ENCODE measurements at places on chromosomes 2 and 18.

DNA sequence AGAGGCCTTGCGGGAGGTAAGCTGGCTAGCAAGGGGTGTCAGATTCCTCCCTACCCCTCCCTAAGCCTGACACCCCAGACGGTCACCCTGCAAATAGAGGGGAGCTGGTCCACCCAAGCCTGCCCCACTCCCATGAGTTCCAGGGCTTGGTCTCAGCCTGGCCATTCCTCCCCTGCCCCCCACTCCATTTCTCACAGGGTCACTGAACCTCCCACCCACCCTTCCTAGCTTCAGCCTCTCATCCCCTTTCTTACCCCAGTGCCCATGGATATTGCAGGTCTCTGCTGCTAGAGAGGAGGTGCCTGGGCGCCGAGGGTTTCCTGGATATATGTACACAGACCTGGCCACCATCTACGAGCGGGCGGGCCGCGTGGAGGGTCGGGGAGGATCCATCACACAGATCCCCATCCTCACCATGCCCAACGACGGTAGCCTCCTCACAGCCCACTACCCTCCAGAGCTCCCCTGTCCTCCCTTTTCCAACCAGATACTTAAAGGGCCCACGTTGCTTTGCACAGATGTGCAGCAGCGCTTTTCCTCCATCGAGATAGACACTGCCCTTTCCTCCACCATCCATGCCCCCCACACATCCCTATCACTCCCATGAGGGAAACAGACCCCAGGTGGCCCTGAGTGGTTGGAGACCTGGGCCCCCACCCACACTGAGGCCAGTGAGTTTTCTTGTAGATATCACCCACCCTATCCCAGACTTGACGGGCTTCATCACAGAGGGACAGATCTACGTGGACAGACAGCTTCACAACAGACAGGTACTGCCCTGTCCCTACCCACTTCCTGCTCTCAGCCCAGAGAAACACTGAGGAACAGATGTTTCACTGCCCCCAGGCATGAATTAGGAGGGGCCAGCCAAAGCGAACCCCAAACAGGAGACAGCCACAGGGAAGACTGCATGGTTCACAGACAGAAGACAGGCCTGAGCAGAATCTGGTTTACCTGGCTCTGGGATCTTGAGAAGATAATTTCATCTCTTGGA, 15.2 kb upstream of the ANKRD53 start:
- no peak for DNase-seq

- DNase-seq: no peak
These were observed 1152.9 kb downstream of the RPIA start for GRCh38 chr2:89844221-89844943.

GRCh38 chr2:61707984-61708852, 145.6 kb downstream of the FAM161A start:
- DNase-seq: peak; percentile 96

- no peak for DNase-seq
These were observed 236.4 kb downstream of the PLCL1 start for GRCh38 chr2:198040835-198041234.

DNA sequence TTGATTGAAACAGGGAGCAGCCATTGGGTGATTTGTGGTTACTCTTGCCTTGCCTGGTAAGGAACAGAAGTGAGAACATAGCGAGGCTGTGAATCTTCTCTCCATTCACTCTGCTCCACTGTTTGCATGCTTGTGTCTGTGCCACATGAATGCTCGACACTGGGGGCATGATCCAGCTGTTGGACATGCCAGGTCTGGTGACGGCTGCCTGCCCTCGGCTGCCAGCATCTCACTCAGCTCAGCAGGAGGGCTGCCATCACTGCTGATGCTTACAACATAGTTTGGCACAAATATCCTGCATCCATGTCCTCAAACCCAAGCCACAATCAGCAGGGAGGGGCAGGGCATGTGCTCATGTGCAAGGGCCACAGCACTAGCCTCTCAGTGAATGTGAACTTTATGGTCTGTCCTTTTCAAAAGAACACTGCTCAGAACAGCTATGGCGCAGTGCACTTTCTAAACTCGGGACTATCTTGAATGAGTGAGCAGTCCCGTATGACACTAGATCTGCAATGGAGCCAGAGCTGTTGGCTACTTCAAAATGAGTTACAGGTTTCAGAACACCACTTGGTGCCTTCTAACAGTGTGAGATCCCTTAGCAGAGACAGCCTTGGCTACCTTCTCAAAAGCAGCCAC, 126.3 kb downstream of the NRP2 start:
- no peak for DNase-seq

GRCh38 chr2:158890296-158890905, 78.0 kb upstream of the TANC1 start:
- DNase-seq: no peak

DNA sequence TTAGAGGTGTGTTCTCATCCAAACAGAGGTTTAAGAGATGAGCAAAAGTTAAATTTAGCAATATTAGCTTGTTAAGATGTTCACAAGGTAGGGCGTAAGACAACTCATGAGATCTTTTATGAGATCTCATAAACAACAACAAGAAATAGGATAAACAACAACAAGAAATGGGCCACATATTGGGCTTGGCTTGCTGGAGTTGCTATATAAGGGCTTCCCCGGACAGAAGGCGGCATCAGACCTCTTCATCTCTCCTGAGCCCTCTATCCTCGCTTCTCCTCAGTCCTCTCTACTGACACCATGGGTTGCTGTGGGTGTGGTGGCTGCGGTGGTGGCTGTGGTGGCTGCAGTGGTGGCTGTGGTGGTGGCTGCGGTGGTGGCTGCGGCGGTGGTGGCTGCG, at the start of gene SCYGR8:
Gene SCYGR8, plus strand, starts transcription at position 301 of the 400 bp plus-strand sequence. Its CDS starts 0 bp downstream, at position 301.
- no peak for DNase-seq

GRCh38 chr2:197081294-197081693, 154.8 kb upstream of the PGAP1 start:
- no peak for DNase-seq

DNA sequence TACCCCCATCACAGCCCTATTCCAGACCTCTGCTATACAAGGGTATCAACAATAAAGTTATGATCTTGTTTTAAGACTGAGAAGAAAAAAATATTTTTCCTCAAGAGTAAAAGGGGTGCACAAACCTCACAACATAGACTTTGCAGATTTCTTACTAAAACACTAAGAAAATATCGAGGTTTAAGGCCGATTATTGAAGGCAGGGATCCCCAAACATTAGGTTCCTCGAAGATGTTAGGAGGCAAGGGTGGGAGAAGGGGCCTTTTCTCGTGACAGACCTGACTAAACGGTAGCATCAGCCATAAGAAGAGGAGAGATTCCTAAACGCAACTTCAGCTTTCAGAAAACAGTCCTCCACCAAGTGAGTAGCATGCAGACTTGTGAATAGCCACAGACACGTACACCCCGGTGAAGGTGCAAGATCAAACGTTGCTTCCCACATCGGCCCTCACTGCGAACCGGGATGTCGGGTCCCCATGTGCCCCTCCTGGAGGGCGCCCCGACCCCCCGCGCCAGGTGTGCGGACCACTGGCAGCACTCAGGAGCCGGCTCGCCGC, 678 bp downstream of the PIAS2 start:
- DNase-seq: peak; percentile 15

DNA sequence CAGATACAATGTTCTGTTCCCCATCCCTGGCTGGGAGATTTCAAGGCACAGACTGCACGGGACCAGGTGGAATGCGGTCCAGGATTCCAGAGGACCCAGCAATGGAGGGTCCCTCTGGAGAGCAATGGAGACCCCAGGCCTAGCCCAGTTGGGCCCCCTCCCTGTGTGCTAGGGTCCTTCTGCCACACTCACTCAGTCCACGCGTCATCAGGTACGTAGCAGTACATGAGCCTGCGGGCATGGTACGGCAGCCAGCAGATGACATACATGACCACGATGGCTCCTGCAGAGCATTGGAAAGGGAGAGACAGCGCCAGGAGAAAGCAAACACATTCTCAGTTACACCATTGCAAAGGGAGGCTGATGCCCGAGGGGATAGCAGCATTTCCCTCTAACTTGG, 10.1 kb downstream of the NTSR2 start:
- no peak for DNase-seq

DNA sequence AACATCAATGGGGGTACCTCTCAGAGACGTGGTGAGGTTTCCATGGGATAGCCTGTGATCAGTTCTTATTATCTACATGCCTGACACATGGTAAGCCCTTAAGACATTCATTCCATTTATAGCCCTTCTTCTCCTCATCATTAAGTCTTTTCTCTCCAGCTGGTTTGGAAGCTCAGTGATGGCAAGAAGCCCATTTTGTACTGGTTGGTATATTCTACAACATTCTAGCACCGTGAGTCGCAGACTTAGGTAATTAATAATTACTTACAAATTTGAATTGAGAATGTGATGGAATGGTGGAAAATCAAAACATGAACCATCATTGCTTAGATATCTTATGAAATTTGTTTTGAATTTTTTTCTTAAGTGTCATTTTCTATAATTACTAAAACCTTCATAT, 472.6 kb downstream of the DLGAP1 start:
- no peak for DNase-seq

- no peak for DNase-seq
These were observed 126.4 kb downstream of the NCOA1 start for GRCh38 chr2:24617424-24617823.

- no peak for DNase-seq
These were observed 30.2 kb downstream of the TGFBRAP1 start for GRCh38 chr2:105299290-105299689.

DNA sequence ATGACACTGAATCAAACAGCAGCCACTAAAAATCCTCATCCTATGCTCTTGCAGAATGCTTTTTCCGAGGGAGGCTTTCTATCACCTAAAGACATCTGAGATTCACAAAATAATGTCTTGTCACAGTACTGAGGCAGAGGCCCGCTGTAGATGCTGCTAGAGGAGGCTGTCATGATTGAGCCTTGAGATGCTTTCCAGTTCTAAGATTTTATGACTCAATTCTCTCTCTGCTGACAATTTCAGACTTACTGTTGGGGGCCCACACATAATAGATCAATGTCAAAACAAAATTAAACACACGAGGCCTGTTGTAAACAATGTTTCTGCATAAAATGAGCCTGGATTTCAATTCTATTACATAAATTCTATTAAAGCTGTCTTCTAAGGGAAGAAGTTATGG, 132.7 kb upstream of the ARL4C start:
- DNase-seq: no peak

GRCh38 chr18:79955302-79956075, 4.0 kb upstream of the SLC66A2 start:
- no peak for DNase-seq

- no peak for DNase-seq
These were observed 9.4 kb downstream of the INSIG2 start for GRCh38 chr2:118097657-118098056.

DNA sequence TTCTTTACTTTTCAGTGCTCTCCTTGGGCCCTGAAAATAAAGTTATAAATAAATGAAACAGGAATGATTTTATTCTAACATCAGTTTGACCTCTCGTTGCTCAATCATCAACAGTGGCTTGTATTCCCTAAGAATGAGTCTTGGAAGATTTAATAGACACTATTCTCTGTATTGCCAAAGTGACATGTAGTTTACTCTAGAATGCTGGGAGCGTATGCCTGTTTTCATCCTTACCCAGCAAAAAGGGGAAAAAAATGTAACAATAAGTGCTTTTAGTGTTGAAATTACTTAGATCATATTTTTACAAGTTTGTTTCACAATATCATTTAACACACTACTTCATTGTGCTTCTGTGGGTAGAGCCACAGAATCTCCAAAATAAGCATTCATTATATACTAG, 240.6 kb upstream of the CWC22 start:
- no peak for DNase-seq

DNA sequence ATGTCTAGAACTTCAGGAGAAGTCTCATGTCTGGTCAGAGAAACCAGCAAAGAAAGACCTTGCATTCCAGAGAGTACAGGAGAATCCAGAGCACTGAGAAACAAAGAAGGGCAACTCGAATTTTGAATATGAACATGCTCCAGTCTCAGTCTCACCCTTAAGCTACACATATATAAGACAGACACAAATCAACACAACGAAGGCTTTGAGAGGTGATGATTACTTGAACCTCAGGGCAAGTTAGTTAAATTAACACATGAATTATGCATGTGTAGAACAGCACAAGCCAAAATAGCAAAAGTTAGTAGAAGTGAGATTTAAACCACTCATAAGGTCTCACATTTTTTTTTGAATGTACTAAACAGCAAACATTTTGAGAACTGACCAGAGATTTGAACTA, 29.0 kb upstream of the DOK6 start:
- no peak for DNase-seq

- DNase-seq: no peak
These were observed 58.8 kb downstream of the PRKRA start for GRCh38 chr2:178392215-178392614.

GRCh38 chr2:5145801-5146200, 546.4 kb upstream of the SOX11 start:
- no peak for DNase-seq

DNA sequence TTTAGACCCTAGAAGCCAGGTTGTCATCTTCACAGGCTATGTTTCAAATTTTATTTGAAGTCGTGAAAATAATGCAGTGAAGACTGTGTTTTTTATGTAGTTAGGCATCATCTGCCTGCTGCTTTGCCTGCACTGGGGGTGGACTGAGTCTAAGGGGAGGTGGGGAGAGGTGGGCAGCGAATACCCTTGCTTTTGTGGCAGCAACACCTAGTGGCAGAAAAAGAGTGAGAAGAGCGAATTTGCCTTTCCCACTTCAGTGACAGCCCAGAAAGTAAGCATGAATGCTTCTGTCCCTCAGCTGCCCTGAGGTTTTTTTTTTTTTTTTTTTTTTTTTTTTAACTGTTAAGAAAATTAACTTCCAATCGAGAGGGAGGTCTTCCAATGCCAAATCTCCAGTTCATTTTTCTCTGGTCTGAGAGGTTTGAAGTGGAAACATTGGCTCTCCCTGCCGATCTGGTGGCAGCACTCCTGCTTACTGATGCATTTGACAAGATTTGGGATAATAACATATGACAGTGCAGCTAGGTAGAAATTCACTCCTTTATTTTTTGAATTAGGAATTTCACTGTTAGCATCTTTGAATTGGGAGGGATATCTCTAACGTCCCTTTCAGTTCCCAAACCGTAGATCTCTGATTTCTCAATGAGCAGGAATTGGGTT, 60.3 kb upstream of the LYPD6B start:
- DNase-seq: no peak

GRCh38 chr2:212863185-212863588, 288.2 kb downstream of the IKZF2 start:
- peak; percentile 23 for DNase-seq

DNA sequence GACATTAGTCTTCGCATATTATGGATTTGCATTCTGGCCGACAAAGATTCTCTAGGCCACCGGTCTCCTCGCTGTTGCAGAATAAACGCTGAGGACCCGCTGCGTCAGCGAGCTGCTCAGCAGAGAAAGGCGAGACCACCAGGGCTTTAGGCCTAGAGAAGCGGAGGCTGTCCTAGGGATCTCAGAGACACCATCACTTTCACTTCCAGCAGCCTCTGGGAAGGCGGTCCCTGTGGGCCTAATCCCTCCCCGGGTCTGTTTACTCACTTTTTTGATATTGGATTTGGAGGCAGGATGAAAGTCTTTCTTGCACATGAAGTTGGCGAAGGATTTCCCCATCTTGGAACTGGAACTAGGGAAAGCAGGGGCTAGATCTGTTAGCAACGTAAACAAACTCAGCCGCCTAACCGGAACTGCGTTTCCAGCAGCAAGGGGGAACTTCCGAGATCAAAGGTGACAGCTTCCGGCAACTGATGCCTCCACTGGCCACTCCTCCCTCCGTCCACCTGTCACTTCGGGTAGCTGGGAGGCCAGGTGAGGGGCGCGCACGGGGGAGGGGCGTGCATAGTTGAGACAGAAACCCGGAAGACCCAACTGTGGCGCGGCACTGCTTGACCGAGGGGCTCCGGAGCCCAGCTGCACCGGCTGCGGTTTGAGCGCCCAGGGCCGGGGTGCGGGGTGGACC, at the start of gene SCRN3:
Gene SCRN3, plus strand, starts transcription at position 447 of the 685 bp plus-strand sequence. CDS start 2,554 bp downstream, outside the sequence.
- DNase-seq: peak; percentile 67

GRCh38 chr2:197097578-197098366, 171.3 kb upstream of the PGAP1 start:
- no peak for DNase-seq
